ENCODE measurements at places on chromosomes 11 and 22.

GRCh38 chr11:15976433-15977045 is 379.8 kb downstream of the SOX6 start:
- no peak for DNase-seq

DNA sequence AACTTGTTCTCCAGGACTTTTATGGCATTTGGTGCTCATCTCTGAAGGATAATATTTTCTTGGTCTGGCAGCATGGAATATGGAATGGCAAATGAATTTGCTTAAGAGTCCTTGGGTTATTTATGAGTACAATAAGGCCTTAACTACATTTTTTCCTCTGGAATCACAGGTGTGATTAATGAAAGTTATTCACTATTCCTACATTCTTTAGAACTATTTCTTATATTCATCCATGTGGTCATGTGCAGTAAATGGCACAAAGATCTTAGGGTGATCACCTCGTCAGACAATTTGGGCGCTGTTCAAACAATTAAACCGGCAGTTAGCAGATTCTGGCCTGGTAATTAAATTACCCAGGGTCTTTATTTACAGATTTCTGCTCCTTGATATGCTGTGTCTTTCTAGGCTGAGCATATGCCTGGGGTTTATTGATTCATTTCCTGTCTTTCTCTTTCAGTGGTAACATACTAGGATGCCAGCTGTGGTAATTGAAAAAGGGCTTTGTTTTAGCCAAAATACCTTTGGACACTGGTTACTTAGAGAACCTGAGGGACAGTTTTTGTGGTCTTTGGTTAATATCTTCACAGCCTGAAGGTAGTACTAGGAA is 31.6 kb downstream of the SIK2 start:
- no peak for DNase-seq

DNA sequence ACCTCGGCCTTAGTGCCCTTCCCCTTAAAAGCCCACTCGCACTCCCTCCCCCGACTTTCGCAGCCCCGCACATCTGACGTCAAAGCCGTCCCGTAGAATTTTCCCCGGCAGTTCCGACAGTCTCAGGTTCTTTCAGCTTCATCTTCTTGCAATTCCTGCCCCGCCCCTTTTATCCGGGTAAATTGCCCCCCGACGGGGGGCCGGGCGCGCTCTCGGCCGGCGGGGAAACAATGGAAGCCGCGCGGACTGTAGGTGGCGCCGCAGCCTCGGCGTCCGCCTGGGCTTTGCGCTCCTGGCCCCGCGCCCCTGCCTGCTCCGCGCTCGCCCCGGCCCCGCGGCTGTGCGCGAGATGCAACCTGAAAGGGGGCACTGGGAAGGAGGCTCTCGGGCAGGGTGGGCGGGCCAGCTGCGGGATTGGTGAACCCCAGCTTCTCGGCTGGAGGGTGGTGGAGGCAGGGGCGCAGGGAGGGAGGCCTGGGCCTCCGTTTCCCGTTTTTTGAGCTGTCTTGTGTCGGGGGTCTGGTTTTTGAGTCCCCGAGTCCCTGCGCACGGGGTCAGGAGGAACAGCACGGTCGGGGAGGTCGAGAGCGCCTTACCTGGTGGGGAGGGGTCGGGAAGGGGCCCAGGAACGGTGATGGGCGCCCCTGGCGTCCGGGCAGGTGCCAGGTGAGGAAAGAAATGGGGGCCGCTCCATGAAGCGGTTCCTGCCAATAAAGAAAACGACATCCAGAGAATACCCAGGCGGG is 859 bp upstream of the FGF19 start:
- no peak for DNase-seq

GRCh38 chr11:3685923-3686322 is 14.7 kb upstream of the CHRNA10 start:
- DNase-seq: no peak

DNA sequence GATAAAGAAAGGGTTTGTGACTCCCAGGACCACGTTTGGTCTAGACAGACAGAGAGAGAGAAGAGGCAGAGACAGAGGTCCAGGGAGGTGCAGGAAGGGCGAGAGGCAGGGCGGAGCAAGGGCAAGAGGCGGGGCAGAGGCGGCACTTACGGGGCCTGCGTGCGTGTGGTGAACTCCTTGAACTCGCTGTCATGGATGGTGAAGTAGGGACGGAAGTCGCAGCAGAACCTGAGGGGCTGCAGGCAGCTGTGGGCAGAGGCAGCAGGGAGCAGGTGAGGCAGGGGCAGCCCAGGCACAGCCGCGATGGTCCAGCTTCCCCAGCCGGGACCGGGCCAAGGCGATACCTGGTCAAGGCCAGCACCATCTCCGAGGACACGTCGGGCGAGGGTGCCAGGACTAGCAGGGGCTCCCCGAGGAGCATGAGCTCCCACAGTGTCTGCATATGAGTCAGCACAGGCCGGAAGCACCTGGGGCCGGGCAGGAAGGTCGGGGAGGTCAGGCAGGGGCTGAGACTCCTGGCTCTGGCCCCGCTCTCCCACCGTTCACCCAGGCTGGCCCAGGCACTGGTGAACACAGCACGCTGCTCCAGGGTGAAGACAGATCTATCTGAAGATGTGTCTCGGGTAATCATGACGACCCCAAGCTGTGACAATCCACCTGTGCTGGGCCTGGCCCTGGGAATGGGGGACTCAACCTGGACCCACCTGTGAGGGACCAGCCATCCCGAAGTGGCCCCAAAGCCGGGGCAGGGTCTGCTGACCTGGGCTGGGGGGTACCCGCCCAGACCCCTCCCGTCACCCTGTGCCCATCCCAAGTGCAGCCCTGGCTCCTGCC is 7.2 kb upstream of the PLXNB2 start:
- peak; percentile 53 for DNase-seq

- no peak for DNase-seq
Observed at GRCh38 chr11:132237781-132238180, 867.4 kb downstream of the NTM start.

GRCh38 chr11:12906501-12906900 is 102.6 kb upstream of the RASSF10 start:
- DNase-seq: no peak

- DNase-seq: no peak
Observed at GRCh38 chr11:95991545-95991944, 67.6 kb upstream of the MTMR2 start.

GRCh38 chr11:105168457-105168856 is 28.9 kb upstream of the CARD18 start:
- no peak for DNase-seq

GRCh38 chr11:85815186-85815931 is 4.4 kb upstream of the SYTL2 start:
- DNase-seq: no peak

- no peak for DNase-seq
Observed at GRCh38 chr22:23068832-23069385, 1.4 kb upstream of the GNAZ start.

- DNase-seq: no peak
Observed at GRCh38 chr11:69788956-69789355, 13.8 kb upstream of the FGF4 start.

- DNase-seq: no peak
Observed at GRCh38 chr11:16924462-16924825, 89.8 kb downstream of the PLEKHA7 start.

DNA sequence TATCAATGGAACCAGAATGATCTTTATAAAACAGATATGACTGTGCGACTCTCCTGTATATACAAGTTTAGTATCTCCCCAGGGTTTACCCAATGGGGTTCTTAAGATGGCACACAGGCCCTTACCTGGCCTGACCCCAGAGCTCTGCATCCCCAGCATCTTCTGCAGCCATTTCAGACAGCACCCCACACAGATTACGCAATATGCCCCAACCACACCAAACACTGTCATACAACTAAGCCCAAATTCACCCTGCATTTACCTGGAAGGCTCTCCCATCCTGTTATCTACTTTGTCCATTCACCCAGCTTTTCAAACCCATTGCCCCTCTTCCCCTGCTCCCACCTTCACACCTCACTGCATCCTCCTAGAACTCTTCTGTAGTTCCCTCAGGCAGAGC is 182.5 kb upstream of the API5 start:
- no peak for DNase-seq

- no peak for DNase-seq
Observed at GRCh38 chr11:12681466-12681865, 7.2 kb downstream of the TEAD1 start.

DNA sequence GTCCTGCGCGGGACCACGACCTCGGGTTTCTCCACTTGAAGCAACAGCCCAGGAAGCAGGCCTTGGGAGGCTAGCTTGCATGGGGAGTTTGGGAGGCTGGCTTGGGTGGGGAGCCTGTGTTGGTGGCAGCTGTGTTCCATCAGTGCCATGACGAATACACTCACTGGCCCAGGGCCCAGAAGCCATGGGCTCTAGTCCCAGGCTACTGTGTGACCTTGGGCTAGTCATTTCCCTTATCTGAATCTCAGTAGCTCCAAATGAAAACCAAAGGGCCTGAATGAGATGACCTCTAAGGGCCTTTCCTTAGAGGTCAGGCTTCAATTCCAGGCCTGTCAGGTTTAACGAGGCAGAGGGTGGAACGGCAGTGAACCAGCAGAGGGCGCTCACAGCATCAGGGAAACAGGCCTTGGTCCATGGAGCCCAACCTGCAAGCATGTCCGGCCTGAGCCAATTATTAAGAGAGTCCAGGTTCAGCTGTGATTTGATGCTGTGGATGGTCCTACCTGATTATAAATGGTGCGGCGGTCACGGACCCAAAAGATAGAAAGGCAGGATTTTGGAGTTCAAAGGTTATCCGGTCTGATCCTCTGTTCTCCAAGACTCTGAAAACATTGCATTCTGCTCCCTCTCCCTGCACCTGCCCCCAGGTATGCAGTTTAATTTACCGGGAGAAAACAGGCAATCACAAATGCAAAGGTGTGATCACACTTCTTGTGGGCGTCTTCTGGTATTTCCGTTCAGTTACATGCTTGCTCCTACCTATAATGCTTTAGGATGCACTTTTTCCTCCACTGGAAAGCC is 15.9 kb downstream of the PTPN5 start:
- peak; percentile 25 for DNase-seq

GRCh38 chr22:27903805-27904473 is 15.1 kb downstream of the PITPNB start:
- no peak for DNase-seq

- no peak for DNase-seq
Observed at GRCh38 chr11:13354335-13354734, 76.7 kb downstream of the BMAL1 start.

DNA sequence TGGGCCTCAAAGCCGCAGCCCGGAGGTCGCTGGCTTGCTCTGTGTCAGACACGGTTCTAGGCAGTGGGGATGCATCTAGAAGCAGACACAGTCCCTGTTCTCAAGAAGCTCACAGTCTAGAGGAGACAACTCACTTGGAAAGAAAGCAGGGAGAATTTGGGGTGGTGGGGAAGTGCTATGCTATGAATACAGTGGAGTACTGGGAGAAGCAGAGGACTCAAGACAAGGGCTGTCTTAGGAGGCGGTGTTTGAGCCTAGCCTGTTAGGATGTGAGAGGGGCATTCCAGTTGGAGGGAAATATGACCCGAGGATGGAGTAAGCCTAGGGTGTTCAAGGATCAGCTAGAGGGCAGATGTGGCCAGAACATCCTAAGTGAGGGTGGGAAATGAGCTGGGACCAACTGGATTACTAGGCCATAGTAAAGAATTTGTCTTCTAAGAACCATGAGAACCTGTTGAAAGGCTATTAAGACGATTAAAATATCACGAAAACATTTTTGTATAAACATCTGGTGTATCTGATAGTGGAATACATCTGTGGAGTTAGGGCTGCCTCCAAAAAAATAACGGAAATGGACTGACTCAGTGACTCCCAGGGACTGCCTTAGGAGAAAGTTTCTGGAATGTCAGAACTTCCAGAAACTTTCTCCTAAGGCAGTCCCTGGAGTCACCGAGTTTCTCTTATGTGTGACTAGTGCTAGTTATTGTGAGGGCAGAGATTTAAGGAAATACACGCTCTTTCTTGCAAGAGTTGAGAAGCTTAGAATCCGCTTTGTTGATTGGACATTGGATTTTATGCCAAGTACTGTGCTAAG is 1.1 kb upstream of the PITPNB start:
- DNase-seq: no peak

DNA sequence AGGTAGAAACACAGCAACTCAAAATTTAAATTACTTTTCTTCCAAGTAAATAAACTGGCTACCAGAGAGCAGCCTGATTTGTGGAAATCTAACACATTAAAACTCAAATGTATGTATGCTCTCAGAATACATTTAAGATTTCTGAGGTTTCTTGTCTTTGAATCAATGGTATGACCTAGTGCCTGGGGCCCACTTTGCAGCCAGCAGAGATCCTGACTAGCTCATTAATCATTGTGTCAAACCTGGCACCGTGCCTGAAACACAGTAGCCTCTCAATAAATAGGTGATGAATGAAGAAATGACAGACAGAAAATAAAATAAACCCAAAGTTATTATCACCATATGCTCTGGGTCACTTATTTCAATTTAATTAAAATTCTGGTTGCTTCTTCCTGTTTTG is 176.2 kb upstream of the FAT3 start:
- DNase-seq: no peak

- DNase-seq: no peak
Observed at GRCh38 chr11:1988667-1989317, 8.8 kb downstream of the H19 start.

DNA sequence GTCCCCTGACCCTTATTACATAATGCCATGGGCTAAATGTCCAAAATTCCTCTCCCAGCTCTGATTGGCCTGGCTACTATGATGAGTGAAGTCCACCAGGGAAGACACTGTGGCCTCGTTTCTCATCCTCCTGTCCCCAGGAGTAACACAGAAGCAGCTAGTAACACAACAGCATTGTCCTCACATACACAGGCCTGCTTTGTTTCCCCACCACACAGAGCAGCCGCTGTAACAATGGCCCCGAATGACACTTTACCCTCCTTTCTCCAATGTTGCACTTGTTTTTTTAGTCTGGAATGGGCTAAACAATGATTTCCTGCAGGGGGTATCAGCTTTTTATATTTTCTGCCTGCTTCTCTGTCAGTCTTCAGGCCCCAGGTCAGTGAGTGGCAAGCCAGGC is at the start of gene PRR5L:
Gene PRR5L, plus strand, starts transcription at position 363 of the 400 bp plus-strand sequence. CDS start 104,834 bp downstream, outside the sequence.
- no peak for DNase-seq

DNA sequence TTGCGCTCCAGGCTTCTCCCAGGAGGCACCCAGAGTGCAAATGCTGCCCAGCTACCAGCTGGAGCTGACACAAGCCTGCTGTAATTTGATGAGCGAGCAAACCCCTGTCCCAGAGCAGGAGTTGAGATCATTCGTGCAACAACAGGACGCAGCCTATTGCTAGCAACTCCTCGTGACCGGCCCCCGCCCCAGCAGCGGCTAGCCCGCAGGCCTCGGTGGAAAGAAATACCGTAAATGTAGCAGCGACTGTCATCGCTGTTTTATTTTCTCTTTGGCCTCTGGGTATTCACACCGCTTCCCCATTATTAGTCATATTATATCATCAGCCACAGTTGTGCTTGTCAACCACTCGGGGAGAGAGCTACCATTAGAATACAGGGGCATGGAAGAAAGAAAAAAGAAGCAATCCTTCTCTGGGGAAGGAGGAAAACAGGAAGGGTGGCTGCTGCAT is 59.2 kb upstream of the ATXN10 start:
- no peak for DNase-seq

- no peak for DNase-seq
Observed at GRCh38 chr11:27317751-27318150, 45.3 kb downstream of the CCDC34 start.

All from activated CD4-positive, CD25-positive, alpha-beta regulatory T cell (primary cell).